ENCODE measurements at places on chromosomes 11 and 22. TPM values are rescaled to one million over a fixed set of nuclear protein-coding genes. Genes with fewer than 3 reads are reported as not detected.
A peak's percentile ranks its signal among the peaks of the same experiment; 100 is the strongest.

DNA sequence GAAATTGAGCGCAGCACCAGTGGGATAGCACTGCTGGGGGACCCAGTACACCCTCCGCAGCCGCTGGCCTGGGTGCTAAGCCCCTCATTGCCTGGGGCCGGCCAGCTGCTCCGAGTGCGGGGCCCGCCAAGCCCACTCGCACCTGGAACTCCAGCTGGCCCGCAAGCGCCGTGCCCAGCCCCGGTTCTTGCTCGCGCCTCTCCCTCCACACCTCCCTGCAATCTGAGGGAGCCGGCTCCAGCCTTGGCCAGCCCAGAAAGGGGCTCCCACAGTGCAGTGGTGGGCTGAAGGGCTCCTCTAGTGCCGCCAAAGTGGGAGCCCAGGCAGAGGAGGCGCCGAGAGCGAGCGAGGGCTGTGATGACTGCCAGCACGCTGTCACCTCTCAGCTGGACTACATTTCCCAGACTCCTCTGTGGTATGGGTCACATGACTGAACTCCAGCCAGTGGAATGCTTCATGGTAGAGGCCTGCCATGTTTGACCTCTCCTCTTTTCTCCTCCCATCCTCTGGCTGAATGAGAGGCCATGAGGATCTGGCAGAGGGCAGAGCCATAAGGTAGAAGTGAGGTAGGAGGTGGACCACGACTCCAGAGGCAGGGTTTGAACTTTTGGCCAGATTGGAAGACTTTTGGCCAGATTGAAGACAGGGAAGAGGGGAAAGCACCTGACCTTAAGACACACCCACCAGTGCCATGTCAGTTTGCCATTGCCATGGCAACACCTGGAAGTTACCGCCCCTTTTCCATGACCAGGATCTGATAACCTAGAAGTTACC lies 6.2 kb downstream of the MRGPRD start:
- DNase-seq = peak; percentile 34

RAG2 gene
- total RNA-seq = not detected

DNA sequence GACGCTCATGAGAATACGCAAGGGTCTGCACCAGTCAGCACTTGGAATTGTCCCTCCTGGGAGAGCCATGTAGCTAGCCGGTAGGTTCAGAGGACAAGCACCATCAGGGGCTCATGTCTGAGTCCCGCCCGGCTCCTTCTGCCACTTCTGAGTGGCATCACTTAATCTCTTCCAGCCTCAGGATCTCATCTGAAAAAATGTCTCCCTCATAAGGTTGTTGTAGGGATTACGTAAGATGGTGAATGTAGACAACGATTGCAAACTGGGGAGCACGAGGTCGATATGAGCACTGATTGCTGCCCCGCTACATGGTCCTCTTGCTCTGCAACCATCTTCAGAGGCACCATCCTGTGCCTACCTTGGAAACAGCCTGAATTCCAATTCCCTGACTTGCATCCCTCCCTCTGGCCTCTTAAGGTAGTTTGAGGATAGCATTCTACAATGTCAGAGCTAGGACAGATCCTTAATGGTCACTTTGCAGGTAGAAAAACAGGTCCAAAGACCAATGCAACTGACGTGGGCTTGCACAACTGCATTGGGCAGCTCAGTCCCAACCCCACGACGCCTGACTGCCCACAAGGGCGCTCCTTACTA lies 115.8 kb upstream of the TMEM45B start:
- no peak for DNase-seq

GRCh38 chr11:63747011-63747410 lies 21.6 kb downstream of the ZFTA start:
- no peak for DNase-seq

PTPRCAP gene
- total RNA-seq = 0.20 TPM

DNA sequence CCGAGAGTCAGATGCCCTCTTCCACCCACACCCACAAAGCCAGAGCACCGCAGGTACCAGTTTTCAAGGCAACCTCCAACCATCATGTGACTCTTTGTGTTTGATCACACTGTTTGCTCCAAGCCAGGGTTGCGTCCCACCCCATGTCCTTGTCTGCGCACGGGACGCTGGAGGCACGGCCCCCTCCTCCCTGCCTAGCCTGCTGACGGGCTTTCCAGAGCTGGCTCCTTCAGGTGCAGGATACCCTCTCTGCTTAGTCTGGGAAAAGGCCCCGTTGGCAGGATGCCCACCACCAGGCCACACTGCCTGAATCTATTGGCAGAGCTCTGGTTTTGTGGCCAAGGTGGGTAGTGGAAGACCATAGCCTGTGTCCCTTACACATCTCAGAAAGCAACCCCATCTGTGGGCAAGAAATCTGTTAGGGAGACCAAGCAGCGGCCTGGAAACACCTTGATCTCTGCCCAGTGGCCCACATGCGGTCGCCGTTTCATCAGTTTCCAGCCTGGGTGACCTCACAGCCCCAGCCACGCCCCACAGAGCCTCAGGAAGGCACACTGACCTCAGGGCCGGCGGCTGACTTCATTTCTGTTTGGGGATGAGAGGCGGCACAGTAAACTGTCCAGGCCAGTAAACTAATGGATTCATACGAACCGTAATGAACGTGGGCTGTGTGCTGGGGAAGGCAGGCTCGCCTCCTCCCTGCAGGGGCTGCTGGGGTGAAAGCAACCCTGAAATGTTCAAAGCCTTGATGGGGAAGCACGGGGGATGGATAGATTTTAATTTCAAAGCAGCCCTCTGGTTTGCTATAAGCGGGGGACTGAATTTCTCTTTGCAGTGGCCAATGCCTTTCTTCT lies 25.8 kb downstream of the CDPF1 start:
- DNase-seq = no peak

PANX1 gene
- 49.8 TPM for total RNA-seq

DNA sequence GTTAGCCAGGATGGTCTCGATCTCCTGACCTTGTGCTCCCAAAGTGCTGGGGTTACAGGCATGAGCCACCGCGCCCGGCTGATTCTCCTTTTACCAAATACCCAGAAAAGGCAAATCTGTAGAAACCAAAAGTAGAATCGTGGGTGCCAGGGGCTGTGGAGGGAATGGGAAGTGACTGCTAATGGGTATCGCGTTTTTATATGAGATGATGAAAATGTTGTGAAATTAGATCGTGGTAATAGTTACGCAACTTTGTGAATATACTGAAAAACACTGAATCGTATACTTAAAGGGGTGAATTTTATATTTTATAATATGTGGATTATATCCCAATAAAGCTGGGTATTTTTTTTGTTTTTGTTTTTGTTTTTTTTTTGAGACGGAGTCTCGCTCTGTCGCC lies 48.2 kb upstream of the CREB3L1 start:
- no peak for DNase-seq

DNA sequence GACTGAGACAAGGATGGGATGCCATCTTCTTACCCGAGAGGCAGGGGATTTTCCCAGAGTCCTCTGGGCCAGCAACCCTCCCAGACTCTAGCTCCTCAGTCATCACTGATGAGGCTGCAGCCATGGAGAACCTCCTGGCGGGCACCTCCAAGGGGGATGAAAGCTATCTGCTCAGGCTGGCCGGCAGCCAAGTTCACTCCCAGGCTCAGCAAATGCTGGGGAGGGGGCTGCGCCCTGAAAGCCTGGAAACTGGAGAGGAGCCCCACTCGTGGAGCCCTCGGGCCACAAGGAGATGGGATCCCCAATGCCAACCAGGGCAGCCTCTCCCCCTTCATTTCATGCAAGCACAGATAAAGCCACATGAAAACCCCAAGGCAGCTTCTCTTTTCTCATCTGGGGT lies 75.0 kb downstream of the CACNA1I start:
- no peak for DNase-seq

TTC28 gene
- 13.9 TPM for total RNA-seq

GRCh38 chr11:8527939-8528338 lies 66.1 kb downstream of the STK33 start:
- DNase-seq = no peak

- peak; percentile 60 for DNase-seq
These were observed 599 bp downstream of the NPTXR start for GRCh38 chr22:38843201-38843656.

OR8D1 gene
- total RNA-seq = not detected

SNX32 gene
- total RNA-seq = not detected

DNA sequence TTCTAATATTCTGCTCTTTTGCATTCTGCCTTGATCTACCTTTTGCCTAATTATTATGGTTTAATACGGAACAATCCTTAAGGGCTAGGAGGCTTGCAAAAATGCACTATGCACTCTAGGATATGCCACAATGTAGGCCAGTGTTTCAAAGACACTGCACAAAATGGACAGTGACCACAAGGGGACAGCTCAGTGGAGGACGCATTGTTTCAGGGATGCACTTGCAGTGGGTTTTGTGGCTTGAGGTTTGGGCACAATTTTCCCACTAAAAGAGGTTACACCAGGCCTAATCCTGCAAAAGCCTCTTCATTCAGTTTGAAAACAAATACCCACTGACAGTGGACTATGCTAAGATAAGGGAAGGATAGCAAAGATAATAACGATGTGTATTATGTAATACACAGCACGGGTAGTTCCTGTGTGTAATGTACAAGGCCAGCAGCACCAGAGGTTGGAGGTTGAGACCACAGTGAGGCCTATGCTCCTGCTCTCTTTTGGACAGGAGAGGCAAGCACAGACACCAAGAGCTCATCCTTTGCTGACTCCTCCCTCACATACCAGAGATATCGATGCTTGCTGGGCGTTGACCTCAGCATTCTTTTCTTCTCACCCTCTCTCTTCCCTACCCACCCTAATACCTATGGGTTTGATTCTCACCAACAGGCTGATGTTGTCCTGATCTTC lies 12.7 kb downstream of the MAP6 start:
- DNase-seq = no peak

DNA sequence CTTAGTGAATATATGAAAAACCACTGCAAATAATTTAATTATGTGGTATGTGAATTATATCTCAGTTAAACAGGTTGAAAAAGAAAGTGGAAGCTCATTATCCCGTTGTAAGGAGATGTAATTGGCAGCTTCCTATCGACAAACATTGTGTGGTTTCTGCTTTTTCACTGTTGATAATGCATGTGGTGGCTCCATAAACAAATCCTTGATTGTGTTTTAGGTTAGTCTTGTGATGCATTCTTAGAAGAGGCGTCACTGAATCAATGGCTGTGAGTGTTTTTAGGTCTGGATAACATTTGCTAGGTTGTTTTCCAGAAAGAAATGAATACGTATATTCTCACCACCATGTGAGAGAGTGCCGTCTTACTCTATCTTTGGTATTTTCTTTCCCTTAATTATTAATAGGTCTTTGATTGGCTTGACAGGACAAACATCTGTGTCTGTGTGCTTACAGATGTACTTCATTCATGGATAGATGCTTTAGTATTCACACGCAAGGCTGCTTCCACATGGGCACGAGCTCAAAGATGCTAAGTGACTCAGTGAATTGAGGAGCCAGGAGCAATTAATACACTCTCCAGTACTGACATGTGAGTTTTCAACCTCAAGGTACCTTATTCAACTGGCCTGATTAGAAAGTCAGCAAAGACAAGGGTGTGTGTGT lies 166.7 kb downstream of the TBC1D22A start:
- DNase-seq = no peak

OPCML gene
- 0.02 TPM for total RNA-seq

DNA sequence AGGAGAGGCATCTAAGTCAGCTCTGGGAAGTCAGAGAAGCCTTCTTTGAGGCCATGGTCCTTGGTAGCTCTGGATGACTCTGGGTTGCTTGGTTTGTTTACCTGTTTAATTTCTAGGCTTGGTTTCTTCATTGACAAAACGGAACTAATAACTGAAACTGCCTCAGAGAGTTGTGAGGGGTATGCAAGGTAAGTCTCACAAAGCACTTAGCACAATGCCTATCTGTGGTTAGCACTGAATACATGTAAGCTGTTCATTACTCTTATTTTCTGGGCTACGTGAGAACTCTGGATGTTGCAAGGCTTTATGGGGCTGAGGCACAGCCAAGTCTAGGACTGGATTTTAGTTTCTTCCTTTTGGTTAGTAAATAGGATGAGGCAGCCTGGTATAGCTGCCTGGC lies 225.8 kb upstream of the NCAM1 start:
- DNase-seq = no peak

DNA sequence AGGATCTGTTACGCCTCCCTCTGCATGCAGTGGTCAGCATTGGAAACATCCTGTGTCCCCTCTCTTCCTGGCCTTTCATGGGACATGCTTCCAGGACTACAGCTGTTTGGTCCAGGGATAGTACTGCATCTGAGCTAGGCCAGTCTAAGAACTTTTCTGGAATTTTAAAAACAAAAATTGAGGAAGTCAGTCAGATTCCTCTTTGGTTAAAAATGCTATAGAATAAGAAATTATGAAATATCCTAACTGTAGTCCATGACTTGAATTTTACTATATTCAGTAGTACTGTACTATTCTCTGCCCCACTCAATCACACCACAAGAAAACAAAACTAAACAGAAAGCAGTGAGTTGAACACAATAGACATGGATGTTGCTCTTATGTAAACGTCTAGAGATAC lies 201.0 kb upstream of the CADM1 start:
- no peak for DNase-seq

- DNase-seq = no peak
These were observed 137.0 kb downstream of the ATG16L2 start for GRCh38 chr11:72951193-72951592.

DENND6B gene
- 0.20 TPM for total RNA-seq

TBX10 gene
- total RNA-seq = not detected

GRCh38 chr22:45082795-45083194 lies 73.0 kb upstream of the PHF21B start:
- DNase-seq = no peak

MRGPRX3 gene
- not detected for total RNA-seq

DNA sequence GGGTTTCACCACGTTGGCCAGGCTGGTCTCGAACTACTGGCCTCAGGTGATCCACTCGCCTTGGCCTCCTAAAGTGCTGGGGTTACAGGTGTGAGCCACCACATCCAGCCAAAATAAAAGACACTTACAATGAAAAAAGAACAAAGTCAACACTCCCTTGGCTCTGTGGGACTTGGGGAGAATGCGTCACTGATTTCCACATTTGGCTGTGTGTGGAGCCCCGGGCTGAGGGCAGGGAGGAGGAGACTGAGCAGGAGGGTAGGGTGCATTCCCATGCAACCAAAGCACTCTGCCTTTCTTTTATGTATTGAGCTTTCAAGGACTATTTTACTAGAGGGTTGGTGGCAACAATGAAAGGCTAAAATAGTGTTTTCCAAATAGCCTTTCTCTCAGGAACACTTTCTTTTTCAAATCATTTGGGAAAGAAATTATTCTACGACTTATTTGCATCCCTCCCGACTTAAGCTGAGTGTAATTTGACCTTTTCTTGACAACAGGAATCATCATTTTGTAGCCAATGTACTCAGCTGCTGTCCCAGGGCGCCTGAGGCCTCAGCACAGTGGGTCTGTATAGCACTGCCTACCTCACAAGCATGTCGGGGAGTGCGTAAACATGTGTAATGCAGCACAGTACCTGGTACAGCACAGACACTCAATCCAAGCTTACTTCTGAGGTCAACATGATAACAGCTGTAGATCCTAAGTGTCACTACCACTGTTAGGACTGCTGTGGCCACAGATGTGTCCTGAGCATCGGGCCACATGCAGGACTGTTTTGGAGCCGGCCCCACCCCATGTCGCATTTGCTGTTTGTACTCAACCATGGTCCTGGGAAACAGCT lies 10.1 kb upstream of the SERPIND1 start:
- DNase-seq = no peak

SLC22A12 gene
- not detected for total RNA-seq

RAB39A gene
- total RNA-seq = 1.2 TPM

- peak; percentile 2 for DNase-seq
These were observed 28.7 kb downstream of the CEP164 start for GRCh38 chr11:117356126-117356890.
